Adipose tissue (tissue), 3 donors: ENCODE measurements at places on chromosomes 5 and 9. TPM values are rescaled to one million over a fixed set of nuclear protein-coding genes. Genes with fewer than 3 reads are reported as not detected.

The OR1Q1 gene
- not detected for polyA plus RNA-seq

The SLC23A1 gene
- polyA plus RNA-seq = not detected

The FOXD4L4 gene
- not detected for polyA plus RNA-seq

The PDZD2 gene
- 38.9 TPM for polyA plus RNA-seq

The PLCXD3 gene
- polyA plus RNA-seq = 1.4 TPM

The FCN1 gene
- 7.0 TPM for polyA plus RNA-seq

The C6 gene
- polyA plus RNA-seq = 20.6 TPM

The SET gene
- polyA plus RNA-seq = 179 TPM

The PIP5KL1 gene
- 0.22 TPM for polyA plus RNA-seq

The MRNIP gene
- 21.7 TPM for polyA plus RNA-seq

The SHOC1 gene
- not detected for polyA plus RNA-seq

The FLT4 gene
- 24.7 TPM for polyA plus RNA-seq

The FAM200C gene
- 2.0 TPM for polyA plus RNA-seq

The CYSRT1 gene
- 0.20 TPM for polyA plus RNA-seq

The POLE3 gene
- polyA plus RNA-seq = 24.7 TPM

The PCDHB15 gene
- 0.79 TPM for polyA plus RNA-seq

The IRX2 gene
- 1.1 TPM for polyA plus RNA-seq

The RXFP3 gene
- not detected for polyA plus RNA-seq

The HTR1A gene
- polyA plus RNA-seq = not detected

The SPATA31E1 gene
- polyA plus RNA-seq = not detected

The AHRR gene
- polyA plus RNA-seq = 0.28 TPM

The CDH10 gene
- polyA plus RNA-seq = not detected

The PKD2L2 gene
- not detected for polyA plus RNA-seq

The NHP2 gene
- polyA plus RNA-seq = 208 TPM

The GARIN3 gene
- not detected for polyA plus RNA-seq

The CCL19 gene
- polyA plus RNA-seq = 2.2 TPM

The TEX48 gene
- not detected for polyA plus RNA-seq

The ANKRD31 gene
- polyA plus RNA-seq = 0.12 TPM

The GARNL3 gene
- 7.5 TPM for polyA plus RNA-seq

The SPAAR gene
- polyA plus RNA-seq = 14.6 TPM

The RGS7BP gene
- 0.20 TPM for polyA plus RNA-seq

The PDE8B gene
- polyA plus RNA-seq = 5.4 TPM

The CTNND2 gene
- 0.18 TPM for polyA plus RNA-seq

The ADGRD2 gene
- polyA plus RNA-seq = not detected

The RBM22 gene
- polyA plus RNA-seq = 24.4 TPM

The THBS4 gene
- polyA plus RNA-seq = 25.1 TPM
